Hepatocyte (in vitro differentiated cells): ENCODE measurements at places on chromosomes 11 and 22. TPM values are rescaled to one million over a fixed set of nuclear protein-coding genes. Genes with fewer than 3 reads are reported as not detected.

Gene SEC14L6
- total RNA-seq = 0.07 and 0.36 TPM in 2 replicates

Gene BEST1
- total RNA-seq = 3.5 and 4.7 TPM in 2 replicates

Gene HBG2
- total RNA-seq = not detected in 2 replicates

Gene ELFN2
- 0.20 and 0.53 TPM in 2 replicates for total RNA-seq

Gene EXPH5
- 3.6 and 4.5 TPM in 2 replicates for total RNA-seq

Gene DEFB131B
- not detected in 2 replicates for total RNA-seq

Gene FAM111B
- 4.2 and 5.4 TPM in 2 replicates for total RNA-seq

Gene IRAG1
- total RNA-seq = 5.7 and 7.1 TPM in 2 replicates

Gene ENTHD1
- not detected in 2 replicates for total RNA-seq

Gene SCARF2
- total RNA-seq = 14.6 and 19.3 TPM in 2 replicates

Gene MMP7
- 1.9 and 5.0 TPM in 2 replicates for total RNA-seq

Gene OR56A1
- 0.07 and 0.08 TPM in 2 replicates for total RNA-seq

Gene TYR
- total RNA-seq = not detected in 2 replicates
